ENCODE measurements at places on chromosomes 6 and 20.

- DNase-seq = no peak
These were observed 6.6 kb upstream of the C20orf202 start for GRCh38 chr20:1196634-1197033.

DNA sequence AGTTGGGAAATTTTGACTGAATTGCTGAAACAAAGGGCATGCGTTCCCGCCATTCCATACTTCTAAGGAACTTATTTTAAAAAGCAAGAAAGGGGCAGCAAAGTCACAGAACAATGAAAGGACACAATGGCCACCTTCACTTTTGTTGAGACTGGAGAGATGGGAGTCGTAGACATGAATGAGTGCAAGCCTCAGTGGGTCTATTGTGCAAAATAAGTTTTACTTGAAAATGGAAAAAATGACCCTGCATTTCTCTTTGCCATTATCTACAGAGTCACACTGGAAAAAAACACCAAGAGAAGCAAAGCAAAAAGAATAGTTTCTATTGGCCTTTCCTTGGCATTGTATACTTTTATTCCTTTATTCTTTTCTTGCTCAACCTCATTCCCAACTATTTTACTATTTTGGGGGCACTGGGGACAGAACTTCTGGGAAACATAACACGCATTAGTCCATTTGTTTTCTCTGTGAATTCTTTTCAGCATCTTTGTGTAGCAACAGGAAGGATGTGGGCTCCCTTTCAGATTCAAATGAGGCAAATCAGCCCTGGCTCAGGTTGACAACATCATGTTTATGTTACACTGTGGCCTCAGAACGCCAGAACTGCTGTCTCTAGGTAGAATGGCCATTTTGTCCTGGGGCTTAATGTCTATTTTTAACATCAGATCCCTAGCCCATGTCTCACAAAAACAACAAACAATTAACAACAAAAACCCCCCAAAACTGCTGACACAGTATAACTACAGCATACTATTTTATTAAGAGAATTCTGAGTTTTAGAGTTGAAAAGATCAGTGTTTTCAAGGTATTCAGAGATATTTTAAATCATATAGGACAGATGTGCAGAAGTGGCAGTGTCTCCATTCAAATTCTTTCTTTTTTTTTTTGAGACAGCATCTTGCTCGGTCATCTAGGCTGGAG lies 122.2 kb downstream of the FYN start:
- DNase-seq = no peak

- DNase-seq = no peak
These were observed 213.6 kb upstream of the DTNBP1 start for GRCh38 chr6:15876406-15876805.

- DNase-seq = peak; percentile 87
These were observed at the start of gene RBCK1 for GRCh38 chr20:407953-408842. RBCK1 (plus strand) TSS chr20:408299; CDS start chr20:408758, 459 bp downstream.

DNA sequence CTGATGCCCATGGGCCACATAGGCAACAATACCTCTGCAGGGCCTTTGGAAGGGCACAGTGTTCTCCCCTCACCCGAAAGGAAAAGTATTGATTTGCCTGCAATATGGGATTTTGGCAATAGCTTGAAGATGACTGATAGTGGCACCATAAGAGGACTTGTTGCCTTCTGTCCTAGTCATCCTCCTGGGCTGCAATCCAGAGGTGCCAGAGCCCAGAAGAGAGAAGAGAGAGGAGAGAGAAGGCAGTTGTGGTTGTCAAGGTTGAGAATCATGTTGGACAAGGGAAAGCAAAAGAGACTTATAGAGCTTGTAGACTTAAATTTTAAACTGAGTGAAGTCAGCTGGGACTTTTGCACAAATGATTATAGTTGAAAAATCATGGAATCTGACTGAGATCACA lies 14.6 kb downstream of the HDGFL1 start:
- no peak for DNase-seq

DNA sequence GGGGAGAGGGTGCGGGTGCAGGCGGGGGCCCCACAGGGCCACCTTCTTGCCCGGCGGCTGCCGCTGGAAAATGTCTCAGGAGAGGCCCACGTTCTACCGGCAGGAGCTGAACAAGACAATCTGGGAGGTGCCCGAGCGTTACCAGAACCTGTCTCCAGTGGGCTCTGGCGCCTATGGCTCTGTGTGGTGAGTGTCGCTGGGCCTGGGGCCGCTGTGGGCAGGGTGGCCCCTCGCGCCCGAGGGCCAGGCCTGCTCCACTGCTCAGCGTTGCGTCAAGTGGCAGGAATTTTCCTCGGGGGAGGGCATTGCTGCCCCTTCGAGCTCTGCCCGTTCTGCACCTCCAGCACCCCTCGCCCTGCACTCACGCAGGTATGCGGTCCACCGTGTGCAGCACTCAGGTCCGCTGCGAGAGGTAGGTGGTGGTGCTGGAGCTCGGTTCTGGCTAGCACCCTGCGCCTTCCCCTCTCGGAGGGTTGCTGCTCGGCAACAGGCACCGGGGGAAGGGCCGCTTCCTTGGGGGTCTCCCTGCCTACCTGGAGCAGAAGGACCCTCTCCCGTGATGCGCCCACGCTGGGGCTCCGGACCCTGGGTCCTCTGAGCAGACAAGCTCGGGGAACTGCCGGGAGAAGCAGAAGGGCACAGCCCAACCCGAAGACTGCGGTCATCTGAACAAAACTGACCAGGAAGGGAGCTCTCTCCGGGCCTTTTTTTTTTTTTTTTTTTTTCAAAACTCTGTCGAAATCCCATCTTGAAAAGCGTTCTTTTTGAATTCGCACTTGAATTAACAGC lies 674 bp downstream of the MAPK14 start:
- DNase-seq = no peak

DNA sequence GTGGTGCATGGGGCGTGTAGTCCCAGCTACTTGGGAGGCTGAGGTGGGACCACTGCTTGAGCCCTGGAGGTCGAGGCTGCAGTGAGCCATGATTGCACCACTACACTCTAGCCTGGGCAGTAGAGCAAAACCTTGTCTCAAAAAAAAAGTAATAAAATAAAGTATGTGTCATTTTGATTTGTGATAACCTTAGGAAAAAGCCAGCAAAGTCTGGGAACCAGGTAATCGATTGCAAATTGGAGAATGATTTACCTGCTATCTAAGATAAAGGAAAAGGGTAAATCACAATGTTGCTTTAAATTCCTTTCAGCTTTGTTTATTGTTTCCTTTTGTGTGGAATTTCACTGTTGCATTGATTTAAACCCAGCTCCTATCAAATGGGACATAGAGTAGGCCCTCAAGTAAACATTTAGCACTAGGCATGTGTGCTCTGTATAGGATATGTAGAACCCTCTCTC lies 59.0 kb downstream of the SGK1 start:
- DNase-seq = no peak

DNA sequence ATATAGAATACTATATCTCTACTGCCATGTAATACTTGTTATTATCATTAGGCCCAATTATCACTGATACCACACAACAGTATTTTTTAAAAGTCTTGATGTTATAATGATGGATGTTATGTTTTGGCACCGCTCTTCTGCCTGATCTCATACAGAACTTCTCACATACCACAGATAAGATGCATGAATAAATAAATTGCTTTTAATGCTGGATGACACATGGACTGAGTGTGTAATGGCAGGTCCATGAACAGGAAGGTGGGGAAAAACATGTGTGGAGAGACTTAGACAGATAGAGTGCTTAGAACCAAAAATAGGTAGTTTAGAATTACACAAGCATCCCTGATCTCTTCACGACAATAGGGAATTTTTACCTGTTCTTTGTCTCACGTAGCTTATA lies 258.4 kb upstream of the MARCKS start:
- DNase-seq = no peak

DNA sequence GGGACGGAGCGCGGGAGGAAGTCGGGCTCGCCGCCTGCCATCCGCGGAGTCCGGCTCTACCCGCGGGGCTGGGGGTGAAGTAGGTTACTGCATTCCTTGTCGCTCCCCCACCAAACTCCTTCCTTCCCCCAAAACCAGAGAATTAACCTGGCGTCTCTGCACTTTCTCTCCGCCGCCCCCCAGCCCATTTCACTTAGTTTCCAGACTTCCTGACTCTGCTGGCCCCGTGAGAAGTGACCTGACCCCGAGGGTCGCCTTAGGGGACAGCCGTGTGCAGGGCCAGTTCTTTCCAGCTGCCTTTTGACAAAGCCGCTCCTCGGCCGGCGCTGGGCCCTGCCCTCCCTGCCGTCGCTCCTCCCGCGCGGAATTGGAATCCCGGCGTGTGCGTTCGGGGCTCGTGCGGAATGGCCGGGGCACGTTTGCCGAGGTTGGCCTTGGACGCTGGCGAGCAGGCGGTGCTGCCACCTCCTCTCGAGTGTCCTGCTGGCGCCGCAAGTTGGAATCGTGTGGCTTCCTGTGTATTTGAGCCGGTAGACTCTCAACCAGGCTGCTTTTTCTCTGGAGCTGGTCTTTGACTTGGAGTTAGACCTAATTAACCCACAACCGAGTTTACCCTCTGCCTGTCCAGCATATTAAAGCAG lies 650 bp downstream of the DCBLD1 start:
- peak; percentile 30 for DNase-seq

DNA sequence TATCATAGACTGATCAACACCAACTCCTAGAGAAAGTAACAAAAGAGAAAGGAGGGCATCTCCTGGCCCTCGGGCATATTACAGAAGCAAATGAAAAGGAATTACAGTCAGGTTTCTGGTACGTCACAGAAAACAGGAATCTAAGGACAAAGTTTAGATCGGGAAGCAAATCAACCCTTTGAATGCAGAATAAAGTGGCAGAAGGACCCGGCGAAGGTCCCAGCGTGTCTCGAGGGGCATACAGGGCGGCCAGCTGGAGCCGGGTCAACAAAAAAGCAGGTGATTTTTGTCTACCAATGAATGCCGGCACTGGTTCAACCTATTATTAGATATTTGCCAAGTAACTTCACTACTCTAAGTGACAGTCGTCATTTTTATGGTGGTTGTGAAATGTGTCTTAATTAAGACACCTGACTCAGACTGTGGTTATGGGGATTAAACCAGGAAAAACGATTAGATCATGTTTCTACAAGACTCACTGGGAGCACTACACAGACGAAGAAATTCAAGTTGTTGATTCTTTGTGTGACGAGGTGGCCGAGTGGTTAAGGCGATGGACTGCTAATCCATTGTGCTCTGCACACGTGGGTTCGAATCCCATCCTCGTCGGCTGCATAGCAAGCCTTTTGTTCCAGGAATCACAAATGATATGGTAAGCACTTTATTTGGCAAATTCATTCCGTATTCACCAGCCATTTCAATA lies 12.4 kb upstream of the ZSCAN9 start:
- peak; percentile 15 for DNase-seq

GRCh38 chr20:18611492-18611891 lies 23.6 kb downstream of the DTD1 start:
- DNase-seq = no peak

GRCh38 chr20:51767867-51768758 lies at the start of gene ATP9A:
ATP9A (minus strand) TSS chr20:51768390; CDS start chr20:51768369, 21 bp downstream.
- DNase-seq = no peak

DNA sequence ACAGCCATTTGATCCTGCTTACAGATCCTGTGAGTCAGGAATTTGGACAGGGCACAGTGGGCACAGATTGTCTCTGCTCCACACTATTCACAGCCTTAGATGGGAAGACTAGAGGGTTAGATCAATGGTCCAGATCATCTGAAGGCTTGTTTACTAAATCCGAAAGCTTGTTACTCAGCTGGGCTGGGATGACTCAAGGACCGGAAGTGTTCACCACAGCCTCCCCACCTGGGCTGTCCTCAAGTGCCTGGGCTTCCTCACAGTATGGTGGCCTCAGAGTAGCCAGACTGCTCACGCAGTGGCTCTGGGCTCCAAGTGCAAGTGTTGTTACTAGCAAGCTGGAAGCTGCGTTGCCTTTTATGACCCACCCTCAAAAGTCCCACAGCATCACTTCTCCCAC lies 75.4 kb upstream of the INSM1 start:
- DNase-seq = no peak

DNA sequence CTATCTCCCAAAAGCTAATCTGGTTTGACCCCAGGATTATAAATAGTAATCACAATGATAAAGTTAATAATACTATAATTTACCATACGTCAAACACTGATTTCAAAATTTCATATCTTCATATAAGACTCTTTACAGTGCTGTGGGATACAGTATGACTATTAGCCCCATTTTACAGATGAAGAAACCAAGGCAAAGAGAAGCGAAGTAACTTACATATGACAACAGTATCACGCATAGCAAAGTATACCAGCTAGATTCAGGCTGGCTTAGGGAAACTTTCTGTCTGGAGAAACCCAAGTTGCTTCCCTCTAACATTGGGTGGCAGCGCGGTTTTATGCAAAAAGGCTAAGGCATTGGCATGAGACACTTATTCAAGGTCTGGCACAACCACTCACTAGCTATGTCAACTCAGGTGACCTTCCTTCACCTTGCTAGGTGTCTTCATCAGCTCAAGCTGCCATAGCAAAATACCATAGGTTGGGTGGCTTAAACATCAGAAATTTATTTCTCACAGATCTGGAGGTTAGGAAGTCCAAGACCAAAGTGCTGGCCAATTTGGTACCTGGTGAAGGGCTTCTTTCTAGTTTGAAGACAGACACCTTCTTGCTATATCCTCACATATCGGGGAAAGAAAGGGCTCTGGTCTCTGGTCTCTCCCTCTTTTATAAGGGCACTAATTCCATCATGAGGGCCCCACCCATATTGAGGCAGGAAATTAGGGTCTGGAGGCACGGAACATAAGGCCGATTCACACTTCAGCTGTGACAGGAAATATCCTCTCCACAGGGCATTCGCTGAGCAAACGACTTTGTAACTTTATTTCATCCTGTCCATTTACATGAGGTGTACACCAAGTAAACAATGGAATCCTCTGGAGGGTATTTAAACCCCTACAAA lies 22.4 kb upstream of the UTRN start:
- DNase-seq = no peak

DNA sequence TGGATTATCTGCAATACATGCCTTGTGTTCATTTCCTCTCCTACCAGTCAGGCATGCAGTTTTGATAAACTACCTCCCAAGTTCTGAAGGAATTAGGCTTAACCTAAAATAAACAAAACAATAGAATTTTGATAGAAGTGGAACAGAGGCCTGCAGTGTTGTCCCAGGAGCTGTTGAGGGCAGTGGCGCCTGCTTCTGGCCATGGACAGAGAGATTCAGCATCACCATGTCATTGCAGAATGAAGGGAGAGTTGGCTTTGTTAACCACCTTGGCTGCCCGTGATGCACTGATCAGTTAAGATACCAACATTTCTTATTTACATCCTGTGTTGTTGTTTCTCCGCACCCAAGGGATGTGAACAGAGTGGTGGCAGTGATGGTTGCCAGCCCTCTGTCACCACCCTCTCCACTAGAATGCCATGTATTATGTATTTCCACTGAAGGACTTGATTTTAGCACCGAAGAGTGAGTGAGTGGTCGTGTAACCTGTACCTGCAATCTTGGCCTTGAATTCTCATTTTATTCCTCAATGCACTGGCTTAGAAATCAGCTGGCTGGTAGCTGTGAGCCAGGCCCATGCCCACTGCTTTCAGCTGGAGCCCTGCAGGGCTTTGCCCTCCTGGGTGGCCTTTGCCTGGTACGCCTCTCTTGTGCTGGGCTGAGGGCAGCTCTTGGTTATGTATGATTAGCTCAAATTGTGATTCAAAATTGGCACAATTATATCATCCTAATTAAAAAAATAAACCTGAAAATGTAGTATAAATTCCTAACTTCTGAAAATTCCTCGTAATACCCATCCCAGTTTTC lies 56.5 kb downstream of the SHLD1 start:
- DNase-seq = no peak
